ENCODE measurements at places on chromosomes 6 and 20.

- no peak for DNase-seq
Observed at GRCh38 chr6:164749221-164750064, 560.0 kb downstream of the C6orf118 start.

DNA sequence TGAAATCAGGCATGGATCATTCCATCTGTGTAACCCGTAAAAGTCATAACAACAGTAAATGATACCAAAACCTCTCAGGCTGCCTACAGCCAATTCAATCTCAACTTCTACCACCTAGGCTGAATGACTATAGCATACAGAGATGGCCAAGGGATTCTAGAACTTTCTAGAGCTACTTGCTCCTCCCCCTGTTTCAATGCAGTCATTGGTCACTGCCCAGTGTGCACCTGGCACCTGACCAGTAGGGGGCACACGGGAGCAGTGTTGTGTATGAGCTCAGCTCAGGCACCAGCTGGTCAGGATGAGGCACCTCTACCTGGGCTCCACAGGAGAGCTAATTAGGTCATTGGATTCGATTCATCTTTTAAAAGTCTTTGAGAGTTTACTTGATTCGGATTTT is 86.2 kb downstream of the PLEKHG1 start:
- DNase-seq, result no peak

- DNase-seq, result no peak
Observed at GRCh38 chr20:2691663-2692035, 931 bp upstream of the EBF4 start.

DNA sequence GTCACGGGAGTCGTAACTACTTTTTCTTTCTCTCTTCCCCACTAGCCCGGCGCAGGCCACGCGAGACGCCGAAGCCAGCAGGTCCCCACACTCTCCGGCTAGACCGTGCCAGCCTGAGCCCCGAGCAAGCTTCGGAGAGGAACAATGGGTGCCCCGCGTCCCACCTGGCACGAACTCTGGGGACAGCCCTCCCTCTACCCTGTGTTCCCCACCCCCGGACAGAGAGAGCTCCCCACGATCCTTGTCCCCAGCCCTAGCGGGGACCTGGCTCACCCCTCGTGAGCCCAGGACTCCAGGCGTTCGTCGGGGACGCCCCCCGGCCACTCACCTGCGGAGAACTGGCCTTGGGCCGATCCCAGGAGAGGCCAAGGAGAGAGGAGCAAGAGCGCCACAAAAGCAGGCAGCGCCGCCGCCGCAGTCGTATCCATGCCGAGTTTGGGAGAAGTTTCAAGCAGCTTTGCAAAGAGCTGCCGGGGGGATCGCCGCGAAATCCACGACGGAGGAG is 416 bp downstream of the PTPRK start:
- DNase-seq, result no peak

- no peak for DNase-seq
Observed at GRCh38 chr6:45900808-45901752, 114.6 kb downstream of the CLIC5 start.

GRCh38 chr6:44951253-44951747 is 376.8 kb upstream of the RUNX2 start:
- DNase-seq, result no peak

- no peak for DNase-seq
Observed at GRCh38 chr20:21397341-21398108, at the start of gene NKX2-4. Gene NKX2-4 (minus strand): TSS chr20:21397526. CDS start chr20:21397399, 127 bp downstream.

DNA sequence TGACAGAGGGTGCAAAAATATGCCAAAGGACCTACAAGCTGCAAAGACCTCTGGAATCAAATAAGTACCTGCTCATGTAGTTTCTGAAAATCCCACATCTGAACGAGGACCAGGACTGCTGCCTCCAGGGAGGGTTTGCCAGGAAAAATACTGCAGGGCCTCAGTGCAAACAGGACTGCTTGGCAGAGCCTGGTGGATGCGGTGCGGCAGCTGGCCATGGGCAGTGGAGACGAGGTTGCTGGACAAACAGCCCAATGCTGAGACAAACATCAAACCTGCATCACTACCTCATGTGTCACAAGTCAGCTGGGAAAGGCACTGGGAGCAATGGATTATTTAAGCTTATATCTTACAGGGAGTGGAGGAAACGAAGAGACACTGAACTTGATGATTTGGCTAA is 238.8 kb downstream of the PAX1 start:
- no peak for DNase-seq

DNA sequence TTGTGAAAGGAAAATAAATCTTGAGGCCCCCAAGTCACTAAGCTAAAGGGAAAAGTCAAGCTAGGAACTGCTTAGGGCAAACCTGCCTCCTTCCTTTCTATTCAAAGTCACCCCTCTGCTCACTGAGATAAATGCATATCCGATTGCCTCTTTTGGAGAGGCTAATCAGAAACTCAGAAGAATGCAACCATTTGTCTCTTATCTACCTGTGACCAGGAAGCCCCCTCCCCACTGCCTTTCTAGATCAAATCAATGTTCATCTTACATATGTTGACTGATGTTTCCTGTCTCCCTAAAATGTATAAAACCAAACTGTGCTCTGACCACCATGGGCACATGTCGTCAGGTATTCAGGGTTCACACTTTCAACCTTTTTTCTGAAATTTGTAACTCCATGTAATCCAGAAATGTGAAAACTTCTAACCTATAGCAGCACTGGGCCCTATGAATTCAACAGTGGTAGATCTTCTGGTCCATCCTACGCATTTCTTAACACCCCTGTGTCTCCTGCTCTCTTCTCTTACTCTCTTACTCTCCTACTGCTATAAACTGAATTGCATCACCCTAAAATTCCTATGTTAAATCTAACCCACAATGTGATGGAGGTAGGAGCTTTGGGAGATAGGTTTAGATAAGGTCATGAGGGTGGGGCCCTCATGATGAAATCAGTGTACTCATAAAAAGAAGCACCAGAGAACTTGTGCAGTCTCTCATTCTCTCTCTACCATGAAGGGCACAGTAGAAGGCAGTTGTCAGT is 89.3 kb downstream of the EPB41L2 start:
- no peak for DNase-seq

GRCh38 chr20:1278993-1279392 is 12.9 kb downstream of the SNPH start:
- DNase-seq, result no peak

- DNase-seq, result no peak
Observed at GRCh38 chr6:158049055-158050028, 67.7 kb downstream of the SYNJ2 start.

DNA sequence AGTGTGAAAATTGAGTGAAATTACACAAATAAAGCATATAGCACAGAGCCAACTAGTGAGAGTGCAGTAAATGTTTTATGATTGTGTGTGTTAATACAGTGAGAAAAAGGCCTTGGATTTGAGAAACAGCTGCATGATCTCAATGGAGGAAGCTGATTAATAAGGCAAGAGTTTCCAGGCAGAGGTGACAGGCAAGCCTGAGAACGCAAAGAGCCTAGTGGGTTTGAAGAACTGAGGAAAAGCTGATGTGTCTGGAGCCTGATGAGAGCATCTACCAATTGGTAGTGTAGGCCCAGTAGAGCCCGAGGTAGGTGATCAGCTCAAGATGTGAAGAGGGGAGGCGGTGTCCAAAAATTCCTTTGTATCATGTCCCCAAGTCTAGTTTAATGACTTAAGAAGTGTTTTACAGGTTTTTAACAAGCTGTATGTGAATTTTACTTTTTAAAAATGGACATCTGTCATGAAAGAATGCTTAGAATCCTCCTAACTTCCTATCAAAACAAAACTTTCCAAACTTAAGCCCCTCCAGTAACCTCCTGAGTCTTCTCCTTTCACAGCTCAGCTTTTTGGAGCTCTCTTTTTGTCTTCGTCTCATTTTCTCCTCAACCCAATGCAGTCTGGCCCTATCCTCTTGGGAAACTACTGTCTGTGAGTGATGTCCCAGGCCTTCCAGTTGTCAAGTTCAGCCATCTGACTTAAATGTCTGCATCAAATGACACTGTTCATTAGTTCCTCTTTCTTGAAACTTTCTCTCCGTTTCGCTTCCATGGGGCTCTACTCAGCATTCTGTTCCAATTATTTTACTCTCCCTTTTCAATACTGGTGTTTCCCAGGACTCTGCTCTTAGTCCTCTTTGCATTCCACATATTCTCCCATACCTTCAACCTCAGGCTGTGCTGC is 1.2 kb downstream of the CDC40 start:
- DNase-seq, result no peak

GRCh38 chr20:52037370-52037769 is 154.2 kb downstream of the ZFP64 start:
- no peak for DNase-seq

- no peak for DNase-seq
Observed at GRCh38 chr6:98670045-98670746, 164.2 kb upstream of the POU3F2 start.

GRCh38 chr6:142816031-142816430 is 128.9 kb downstream of the HIVEP2 start:
- no peak for DNase-seq

DNA sequence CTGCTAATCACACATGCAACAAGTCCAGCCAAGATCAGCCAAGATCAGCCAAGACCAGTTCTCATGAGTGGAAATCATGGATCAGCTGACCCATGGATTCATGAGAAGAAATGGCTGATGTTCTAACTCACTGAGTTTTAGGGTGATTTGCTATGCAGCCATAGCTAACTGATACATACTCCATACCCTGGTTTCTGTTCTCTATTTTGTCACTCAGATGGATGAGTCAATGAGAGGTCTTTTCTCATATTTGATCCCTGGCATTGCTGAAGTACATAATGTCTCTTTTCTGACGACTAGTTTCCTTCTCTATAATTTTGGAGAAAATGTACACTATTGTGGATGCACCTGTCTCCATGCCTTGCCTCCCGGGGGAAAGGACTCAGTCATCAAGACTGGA is 118.4 kb upstream of the LY86 start:
- DNase-seq, result no peak

- no peak for DNase-seq
Observed at GRCh38 chr6:106789428-106790148, 160.2 kb downstream of the QRSL1 start.

DNA sequence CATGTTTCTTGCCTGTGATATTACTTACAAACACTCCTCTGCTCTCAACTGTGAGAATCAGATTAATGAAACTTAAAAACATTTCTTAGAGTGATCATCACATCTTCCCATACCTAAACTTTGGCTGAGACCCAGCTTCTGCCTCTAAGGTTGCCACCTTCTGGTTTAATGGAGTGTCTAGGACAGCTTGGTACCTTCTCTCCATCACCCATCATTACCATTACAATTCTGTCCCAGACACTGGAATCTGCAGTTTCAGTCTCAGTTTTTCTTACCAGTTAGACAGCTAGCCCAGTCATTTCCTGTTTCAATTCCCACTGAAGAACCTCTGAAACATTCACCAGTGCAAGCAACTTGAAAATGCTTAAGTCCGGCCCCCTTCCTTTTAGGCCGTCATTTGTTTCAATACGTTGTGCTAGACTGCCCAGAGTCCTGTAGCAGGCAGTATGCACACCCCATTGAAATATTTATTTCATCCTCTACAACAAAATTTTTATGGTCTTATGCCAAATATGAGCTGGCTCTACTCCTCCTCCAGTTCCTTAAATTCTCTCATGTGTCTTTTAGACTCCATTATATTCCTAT is 107.0 kb upstream of the FOXO3 start:
- DNase-seq, result no peak

- no peak for DNase-seq
Observed at GRCh38 chr6:63947792-63948529, 312.4 kb downstream of the PHF3 start.

GRCh38 chr6:25009393-25009710 is 73.6 kb upstream of the RIPOR2 start:
- no peak for DNase-seq

GRCh38 chr20:11918391-11918845 is 725 bp downstream of the BTBD3 start:
- no peak for DNase-seq

- DNase-seq, result no peak
Observed at GRCh38 chr6:63685446-63686379, 50.1 kb downstream of the PHF3 start.

GRCh38 chr6:10756085-10756484 is 8.5 kb downstream of the TMEM14B start:
- no peak for DNase-seq

DNA sequence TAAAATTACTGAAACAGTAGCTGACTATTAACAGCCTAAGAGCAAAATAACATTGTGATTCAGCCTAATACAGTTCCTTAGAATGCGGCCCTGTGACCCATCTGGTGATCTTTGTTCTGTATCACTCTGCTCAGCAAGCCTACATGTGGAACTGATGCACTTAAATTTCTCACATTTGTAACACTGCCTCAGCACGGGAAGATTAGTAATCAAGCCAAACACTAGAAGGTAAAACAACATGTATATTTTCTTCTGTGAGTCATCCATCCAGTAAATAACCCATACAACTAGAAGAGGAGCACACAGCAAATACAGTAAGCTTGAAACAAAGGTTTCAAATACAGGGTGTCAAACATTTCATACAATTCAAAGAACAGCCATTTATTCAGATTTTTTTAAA is 189.7 kb upstream of the NOX3 start:
- no peak for DNase-seq

DNA sequence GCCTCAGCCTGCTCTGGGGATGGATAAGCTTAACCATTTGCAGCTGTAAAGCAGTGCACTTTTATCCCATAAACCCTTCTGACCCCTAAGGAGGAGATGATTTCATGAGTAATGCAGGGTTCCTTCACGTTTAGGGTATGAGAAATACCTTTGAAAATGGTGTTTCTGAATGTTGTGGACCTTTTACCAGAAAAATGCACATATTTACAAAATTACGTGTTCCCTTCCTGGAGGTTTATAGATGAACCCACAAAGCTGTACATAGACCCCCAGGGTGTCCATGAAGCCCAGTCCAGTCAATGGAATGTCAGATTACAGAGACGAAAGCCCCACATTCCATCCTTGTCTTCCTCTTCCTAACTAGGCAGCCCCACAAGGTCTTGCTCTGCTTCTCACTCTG is 78.6 kb upstream of the INSM1 start:
- DNase-seq, result no peak

DNA sequence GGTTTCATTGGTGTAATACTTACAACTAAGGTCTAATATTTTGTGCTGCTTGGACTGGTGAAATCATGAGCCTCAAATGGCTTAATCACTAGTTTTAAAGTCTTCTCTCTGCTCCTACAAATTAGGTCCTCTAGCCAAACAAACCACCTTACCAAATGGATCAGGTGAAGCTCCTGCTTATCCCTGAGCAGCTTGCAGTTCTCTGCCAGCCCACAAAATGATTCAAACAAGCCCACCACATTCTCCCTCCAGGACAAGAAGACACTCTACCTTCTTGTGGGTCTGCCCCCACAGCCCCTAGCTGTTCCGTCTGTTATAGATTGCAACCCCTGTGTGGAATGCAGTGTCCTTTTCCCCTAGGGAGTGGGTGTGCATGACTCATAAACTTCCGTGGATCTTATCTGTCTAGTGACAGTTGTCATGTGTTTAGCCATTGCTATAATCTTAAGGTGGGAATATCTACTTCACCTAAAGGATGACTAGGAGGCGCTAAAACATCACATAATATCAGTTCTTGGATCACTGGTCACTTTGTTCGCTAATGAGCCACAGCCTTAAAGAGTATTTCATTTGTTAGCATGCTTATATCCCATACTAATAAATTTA is 940.5 kb upstream of the MANEA start:
- DNase-seq, result no peak

Data from NCI-H187 treated with DMSO at 0.1 percent for 48 hours (cell line).